ENCODE measurements at places on chromosomes 4 and X. TPM values are rescaled to one million over a fixed set of nuclear protein-coding genes. Genes with fewer than 3 reads are reported as not detected.

The KIT gene
- total RNA-seq, result 3.0 TPM

DNA sequence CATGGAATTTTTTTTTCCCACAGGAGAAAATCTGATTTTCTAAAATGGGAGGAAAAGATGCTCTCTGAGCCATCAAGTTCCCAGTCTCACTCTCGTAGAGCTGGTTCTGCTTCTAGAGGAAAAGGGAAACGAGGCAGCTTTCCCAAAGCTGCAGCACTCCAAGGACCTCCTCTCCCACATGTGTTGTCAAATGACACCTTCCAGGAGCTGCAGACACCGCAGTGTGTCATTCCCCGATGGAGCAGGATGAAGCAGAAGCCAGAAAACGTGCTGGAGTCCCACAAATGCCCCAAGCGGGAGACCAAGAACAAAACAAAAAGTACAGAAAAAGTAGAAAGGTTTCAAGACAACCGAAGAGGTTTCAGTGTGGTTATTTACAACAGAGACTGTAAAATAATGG is 348.1 kb downstream of the ARHGAP10 start:
- H3K27ac ChIP-seq, result no peak overlapping the region
- no peaks in the 10 kb centered on the region for H3K27me3 ChIP-seq
- no peak for DNase-seq

The LRRC66 gene
- 1.5 TPM for total RNA-seq

The XAGE2 gene
- total RNA-seq, result not detected

DNA sequence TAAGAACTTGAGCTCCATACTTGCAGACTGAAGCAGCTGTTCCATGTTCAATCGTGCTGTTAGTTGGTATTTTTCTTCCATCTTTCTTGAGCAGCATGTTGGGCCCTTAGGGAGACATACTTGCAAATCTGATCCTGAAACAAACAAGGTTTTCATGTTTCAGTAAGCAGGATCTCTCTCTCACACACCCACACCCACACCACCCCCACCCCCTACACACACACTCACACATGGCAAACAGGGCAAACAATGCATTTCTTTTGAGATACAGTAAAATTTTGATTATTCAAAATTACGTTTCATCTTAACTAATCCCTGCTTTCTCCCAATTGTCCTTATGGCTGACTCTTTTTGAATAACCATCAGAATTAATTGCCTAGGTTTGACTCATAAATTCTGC is 32.3 kb downstream of the GPC3 start:
- H3K27ac ChIP-seq, result no peak overlapping the region
- H3K36me3 ChIP-seq, result no peaks in the 10 kb centered on the region
- H3K27me3 ChIP-seq, result no peaks in the 10 kb centered on the region
- H3K4me3 ChIP-seq, result no peak overlapping the region
- no peaks in the 10 kb centered on the region for H3K4me1 ChIP-seq
- DNase-seq, result no peak

The LRP2BP gene
- total RNA-seq, result 1.1 TPM

GRCh38 chrX:79452881-79453280 is 85.7 kb upstream of the ITM2A start:
- H3K4me3 ChIP-seq, result no peak overlapping the region
- H3K36me3 ChIP-seq, result no peaks in the 10 kb centered on the region
- no peaks in the 10 kb centered on the region for H3K4me1 ChIP-seq
- no peaks in the 10 kb centered on the region for H3K27me3 ChIP-seq

- H3K4me1 ChIP-seq, result peaks cover 28% of the 10 kb centered on the region
- no peak overlapping the region for H3K27ac ChIP-seq
- peaks cover 4% of the 10 kb centered on the region for H3K36me3 ChIP-seq
- no peak overlapping the region for H3K4me3 ChIP-seq
- no peak for DNase-seq
Observed at GRCh38 chr4:1239950-1240307, 9.0 kb downstream of the CTBP1 start.

The TRIM60 gene
- total RNA-seq, result not detected

GRCh38 chr4:64857198-64857597 is 447.9 kb upstream of the TECRL start:
- H3K27ac ChIP-seq, result no peak overlapping the region
- H3K36me3 ChIP-seq, result no peaks in the 10 kb centered on the region
- H3K4me3 ChIP-seq, result peak overlapping the region; percentile 13
- peaks cover 12% of the 10 kb centered on the region for H3K4me1 ChIP-seq
- no peak for DNase-seq

GRCh38 chr4:118947095-118947494 is 58.4 kb downstream of the SYNPO2 start:
- H3K36me3 ChIP-seq, result no peaks in the 10 kb centered on the region
- H3K27ac ChIP-seq, result no peak overlapping the region
- H3K4me3 ChIP-seq, result no peak overlapping the region
- DNase-seq, result no peak

The TMEM185A gene
- total RNA-seq, result 34.6 TPM

GRCh38 chr4:8345053-8345945 is 75.7 kb downstream of the HTRA3 start:
- no peak for DNase-seq
- H3K27me3 ChIP-seq, result peaks cover 2% of the 10 kb centered on the region
- no peak overlapping the region for H3K27ac ChIP-seq
- H3K4me3 ChIP-seq, result no peak overlapping the region
- H3K4me1 ChIP-seq, result no peaks in the 10 kb centered on the region

- no peaks in the 10 kb centered on the region for H3K27me3 ChIP-seq
- no peaks in the 10 kb centered on the region for H3K4me1 ChIP-seq
- H3K4me3 ChIP-seq, result no peak overlapping the region
- no peak for DNase-seq
Observed at GRCh38 chrX:65723706-65724105, 56.3 kb downstream of the MSN start.

- H3K4me1 ChIP-seq, result no peaks in the 10 kb centered on the region
- peak overlapping the region; percentile 65 for H3K27ac ChIP-seq
- DNase-seq, result no peak
- peaks cover 4% of the 10 kb centered on the region for H3K36me3 ChIP-seq
- no peak overlapping the region for H3K4me3 ChIP-seq
- H3K27me3 ChIP-seq, result no peaks in the 10 kb centered on the region
Observed at GRCh38 chr4:48588230-48589097, 98.4 kb downstream of the ZAR1 start.

- H3K27ac ChIP-seq, result no peak overlapping the region
- H3K4me1 ChIP-seq, result no peaks in the 10 kb centered on the region
- H3K27me3 ChIP-seq, result no peaks in the 10 kb centered on the region
- H3K36me3 ChIP-seq, result no peaks in the 10 kb centered on the region
- DNase-seq, result peak; percentile 72
Observed at GRCh38 chrX:103175944-103176753, 38.8 kb upstream of the BEX4 start.

DNA sequence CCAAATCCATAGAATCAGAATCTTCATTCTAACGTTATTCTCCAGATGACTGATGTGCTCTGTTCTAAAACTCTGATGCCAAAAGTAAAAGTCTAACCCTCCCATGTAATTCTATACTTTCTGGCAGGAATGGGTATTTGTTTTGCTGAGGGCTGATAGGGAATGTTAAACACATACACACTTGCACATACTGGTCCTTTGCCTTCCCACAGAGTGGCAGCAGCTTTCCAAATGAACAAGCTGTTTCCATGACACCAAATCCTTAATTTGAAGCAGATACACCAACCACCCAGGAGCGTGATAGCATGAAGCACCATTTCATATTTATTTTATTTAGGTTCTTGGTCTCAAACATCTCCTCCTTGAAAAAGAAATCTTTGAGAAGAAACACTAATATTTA is 155.5 kb upstream of the PRDX4 start:
- no peaks in the 10 kb centered on the region for H3K36me3 ChIP-seq
- no peak overlapping the region for H3K4me3 ChIP-seq

The RTL9 gene
- total RNA-seq, result 1.8 TPM

DNA sequence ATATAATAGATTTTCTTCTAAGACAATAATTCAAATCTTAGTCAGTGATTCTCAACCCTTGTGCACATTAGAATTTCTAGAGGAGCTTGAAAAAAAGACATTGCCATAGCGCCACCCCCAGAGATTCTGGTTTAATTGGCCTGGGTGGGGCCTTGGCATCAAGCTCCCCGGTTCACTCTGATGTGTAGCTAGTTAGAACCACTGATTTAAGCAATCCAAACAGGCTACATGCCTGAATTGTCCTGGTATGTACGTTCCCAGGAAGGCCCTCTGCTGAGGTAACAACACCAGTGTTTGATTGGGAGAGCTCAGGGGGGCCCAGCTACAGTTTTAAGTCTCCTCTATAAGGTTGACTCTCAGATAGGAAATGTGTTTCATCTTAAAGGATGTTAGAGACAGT is 1.3 kb upstream of the ATP10D start:
- no peak overlapping the region for H3K4me3 ChIP-seq
- H3K36me3 ChIP-seq, result no peaks in the 10 kb centered on the region
- DNase-seq, result no peak
- no peak overlapping the region for H3K27ac ChIP-seq

- no peak overlapping the region for H3K27ac ChIP-seq
- H3K4me1 ChIP-seq, result no peaks in the 10 kb centered on the region
- H3K27me3 ChIP-seq, result no peaks in the 10 kb centered on the region
- no peaks in the 10 kb centered on the region for H3K36me3 ChIP-seq
- no peak overlapping the region for H3K4me3 ChIP-seq
Observed at GRCh38 chr4:174369985-174370384, 86.3 kb downstream of the CEP44 start.

The FDCSP gene
- total RNA-seq, result not detected

Data from glutamatergic neuron (in vitro differentiated cells).